Activated T-helper 17 cell treated with anti-CD3 and anti-CD28 coated beads, Interleukin-2, amount 50 U/mL, for 72 hours (primary cell): ENCODE measurements at places on chromosomes 1 and 21.

DNA sequence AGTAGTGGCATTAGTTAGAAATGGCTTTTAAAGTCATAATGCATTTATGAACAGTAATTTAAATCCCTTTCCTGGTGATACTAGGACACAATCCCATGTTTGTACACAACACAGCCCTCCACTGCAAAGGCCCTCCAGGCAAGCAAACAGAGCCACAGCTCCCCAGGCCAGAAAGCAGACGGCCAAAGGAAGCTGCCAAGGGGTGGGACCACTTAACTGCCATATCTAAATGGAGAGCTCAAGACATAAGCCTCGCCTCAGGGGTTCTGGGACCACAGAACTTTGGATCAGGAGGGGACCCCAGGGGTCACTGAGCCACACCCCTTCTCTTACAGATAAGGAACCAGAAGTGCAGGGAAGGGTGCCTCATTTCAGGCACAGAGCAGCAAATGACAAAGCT is 189.7 kb downstream of the KCNH1 start:
- ATAC-seq, result no peak

DNA sequence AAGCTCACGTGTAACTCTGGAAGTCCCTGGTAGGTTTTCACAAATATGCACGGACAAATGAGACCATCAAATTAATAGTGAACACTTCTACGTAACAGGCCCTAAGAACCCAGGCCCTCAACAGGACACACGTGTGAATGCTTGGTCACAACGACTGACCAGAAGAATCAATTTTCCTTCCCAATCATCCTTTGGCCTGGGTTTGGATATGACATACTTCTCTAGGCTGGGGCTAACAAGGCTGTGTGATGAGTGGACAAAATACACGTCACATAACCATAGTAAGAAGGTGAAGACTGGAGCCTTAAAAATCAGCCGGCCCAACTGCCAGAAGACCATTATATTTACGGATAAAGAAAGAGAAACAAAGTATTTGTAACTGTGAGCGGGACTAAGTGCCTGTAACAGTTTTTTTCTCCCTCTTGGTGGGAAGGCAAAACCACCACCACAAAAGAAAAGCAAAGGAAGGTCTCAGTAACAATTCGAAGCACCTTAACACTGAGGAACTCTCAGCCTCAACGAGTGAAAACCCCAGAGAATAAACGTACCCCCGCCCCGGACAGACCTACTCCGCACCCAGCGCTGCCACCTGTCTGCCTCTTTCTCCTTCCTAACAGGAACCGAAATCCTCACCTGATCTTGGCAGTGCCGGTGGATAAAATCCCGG is 450 bp downstream of the SDE2 start:
- ATAC-seq, result peak; percentile 9

DNA sequence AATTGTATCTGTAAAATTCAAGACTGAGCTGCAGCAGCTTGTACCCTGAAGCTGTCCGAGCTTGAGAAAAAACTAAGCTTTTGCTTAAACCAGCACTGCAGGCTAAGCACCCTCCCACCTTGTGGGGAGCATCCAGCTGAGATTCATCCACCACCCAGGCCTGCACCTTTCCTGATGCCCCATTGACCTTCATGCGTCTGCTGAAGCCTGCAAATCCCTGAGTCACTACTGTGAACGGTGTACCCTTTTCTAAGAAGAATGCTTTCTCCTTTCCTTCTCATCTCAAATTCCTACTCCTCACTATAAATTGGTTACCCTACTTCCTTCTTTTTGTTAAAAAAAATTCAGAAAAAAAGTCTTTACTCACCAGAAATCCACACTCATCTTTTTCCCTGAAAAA is 90.9 kb upstream of the RGS18 start:
- no peak for ATAC-seq

- ATAC-seq, result no peak
Observed at GRCh38 chr1:112906150-112906698, 49.8 kb downstream of the SLC16A1 start.

GRCh38 chr1:84350550-84350949 is 47.7 kb upstream of the DNASE2B start:
- no peak for ATAC-seq

DNA sequence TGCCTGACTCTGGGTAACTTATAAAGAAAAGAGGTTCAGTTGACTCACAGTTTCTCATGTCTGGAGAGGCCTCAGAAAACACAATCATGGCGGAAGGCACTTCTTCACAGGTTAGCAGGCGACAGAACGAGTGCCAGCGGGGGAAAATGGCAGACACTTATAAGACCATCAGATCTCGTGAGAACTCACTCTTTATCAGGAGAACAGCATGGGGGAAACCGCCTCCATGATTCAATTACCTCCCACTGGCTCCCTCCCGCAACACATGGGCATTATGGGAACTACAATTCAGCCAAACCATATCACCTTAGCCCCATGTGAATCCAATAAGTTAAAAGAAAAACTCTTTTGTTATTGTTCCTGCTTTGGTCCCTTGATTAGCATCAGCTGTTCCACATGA is 725.2 kb downstream of the LRRIQ3 start:
- ATAC-seq, result no peak

- peak; percentile 66 for ATAC-seq
Observed at GRCh38 chr1:29124366-29125236, 898 bp upstream of the TMEM200B start.
